Adipose tissue (tissue), 3 donors: ENCODE measurements at places on chromosomes 12 and 14. TPM values are rescaled to one million over a fixed set of nuclear protein-coding genes. Genes with fewer than 3 reads are reported as not detected.

C14orf132 gene
- 6.9 TPM for polyA plus RNA-seq

NPFF gene
- polyA plus RNA-seq: not detected

MANSC1 gene
- 14.2 TPM for polyA plus RNA-seq

SOCS2 gene
- 48.3 TPM for polyA plus RNA-seq

KIF5A gene
- polyA plus RNA-seq: 0.11 TPM

GPRC5D gene
- polyA plus RNA-seq: 0.15 TPM

LHX5 gene
- 0.10 TPM for polyA plus RNA-seq

AREL1 gene
- polyA plus RNA-seq: 5.9 TPM

CLEC4E gene
- polyA plus RNA-seq: 1.1 TPM

SPATA7 gene
- polyA plus RNA-seq: 4.2 TPM

C12orf54 gene
- polyA plus RNA-seq: not detected
